ENCODE measurements at places on chromosomes 7 and 10. TPM values are rescaled to one million over a fixed set of nuclear protein-coding genes. Genes with fewer than 3 reads are reported as not detected.

The CCDC172 gene
- not detected for total RNA-seq

The GDF2 gene
- total RNA-seq: not detected

The TDRD1 gene
- 0.29 TPM for total RNA-seq

The C10orf53 gene
- not detected for total RNA-seq

DNA sequence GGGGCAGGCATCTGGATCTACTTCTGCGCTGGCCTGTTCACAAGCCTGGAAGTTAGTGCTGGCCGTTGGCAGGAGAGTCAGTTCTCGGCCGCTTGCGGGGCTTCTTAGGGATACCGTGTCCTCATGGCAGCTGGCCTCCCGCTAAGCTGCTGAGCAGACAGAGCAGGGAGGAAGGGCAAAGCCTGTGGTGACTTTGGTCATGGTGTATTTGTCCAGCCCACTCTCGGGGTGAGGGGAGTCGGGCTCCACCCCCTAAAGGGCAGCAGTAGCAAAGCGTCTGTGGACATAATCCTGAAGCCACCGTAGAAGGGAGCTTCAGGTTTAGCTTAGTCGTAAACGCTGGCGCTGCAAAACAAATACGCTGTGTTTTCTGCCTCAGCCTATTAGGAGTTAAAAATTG is 12.2 kb downstream of the UBE3C start:
- no peak for DNase-seq
- H3K4me1 ChIP-seq: peaks cover 2% of the 10 kb centered on the region
- no peaks in the 10 kb centered on the region for H3K36me3 ChIP-seq
- no peaks in the 10 kb centered on the region for H3K27me3 ChIP-seq
- H3K27ac ChIP-seq: no peak overlapping the region
- no peak overlapping the region for H3K4me3 ChIP-seq

- H3K27me3 ChIP-seq: no peaks in the 10 kb centered on the region
- no peaks in the 10 kb centered on the region for H3K36me3 ChIP-seq
- no peaks in the 10 kb centered on the region for H3K4me1 ChIP-seq
- H3K27ac ChIP-seq: no peak overlapping the region
- no peak for DNase-seq
These were observed 132.3 kb upstream of the C7orf33 start for GRCh38 chr7:148458263-148458662.

DNA sequence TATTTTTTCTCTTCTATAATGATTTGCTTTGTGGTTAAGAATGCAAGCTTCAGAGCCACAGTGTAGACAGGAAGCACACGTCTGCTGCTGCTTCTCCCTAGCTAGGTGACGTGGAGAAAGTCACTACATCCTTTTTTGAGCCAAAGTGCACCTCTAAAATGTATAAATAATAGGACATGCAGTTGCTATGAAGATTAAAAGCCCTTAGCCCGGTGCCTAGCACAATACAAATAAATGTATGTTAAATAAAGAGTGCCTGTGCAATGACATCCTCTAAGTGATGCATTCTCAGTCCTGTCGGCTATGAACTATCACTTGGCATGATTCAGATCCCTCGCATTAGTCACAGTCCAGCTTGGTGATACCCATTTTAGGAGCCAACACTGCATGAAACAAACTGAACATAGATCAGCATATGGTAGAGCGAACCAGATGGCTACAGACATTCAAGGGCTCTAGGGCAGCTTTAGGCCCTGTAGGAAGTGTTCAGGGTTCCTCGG is 4.8 kb upstream of the TRDMT1 start:
- H3K4me3 ChIP-seq: no peak overlapping the region
- H3K27me3 ChIP-seq: no peaks in the 10 kb centered on the region
- no peaks in the 10 kb centered on the region for H3K36me3 ChIP-seq
- H3K4me1 ChIP-seq: no peaks in the 10 kb centered on the region
- H3K27ac ChIP-seq: peak overlapping the region; percentile 67

GRCh38 chr10:33229949-33230267 is 104.6 kb downstream of the NRP1 start:
- no peaks in the 10 kb centered on the region for H3K36me3 ChIP-seq
- H3K4me1 ChIP-seq: no peaks in the 10 kb centered on the region
- H3K4me3 ChIP-seq: no peak overlapping the region
- no peak for DNase-seq

GRCh38 chr7:22822486-22823141 is at the start of gene TOMM7:
Gene TOMM7 (minus strand): TSS chr7:22822849. CDS start chr7:22822779, 70 bp downstream.
- H3K4me1 ChIP-seq: peaks cover 29% of the 10 kb centered on the region
- no peaks in the 10 kb centered on the region for H3K27me3 ChIP-seq
- no peaks in the 10 kb centered on the region for H3K36me3 ChIP-seq
- H3K27ac ChIP-seq: peak within 1 kb of the TSS; percentile 60

DNA sequence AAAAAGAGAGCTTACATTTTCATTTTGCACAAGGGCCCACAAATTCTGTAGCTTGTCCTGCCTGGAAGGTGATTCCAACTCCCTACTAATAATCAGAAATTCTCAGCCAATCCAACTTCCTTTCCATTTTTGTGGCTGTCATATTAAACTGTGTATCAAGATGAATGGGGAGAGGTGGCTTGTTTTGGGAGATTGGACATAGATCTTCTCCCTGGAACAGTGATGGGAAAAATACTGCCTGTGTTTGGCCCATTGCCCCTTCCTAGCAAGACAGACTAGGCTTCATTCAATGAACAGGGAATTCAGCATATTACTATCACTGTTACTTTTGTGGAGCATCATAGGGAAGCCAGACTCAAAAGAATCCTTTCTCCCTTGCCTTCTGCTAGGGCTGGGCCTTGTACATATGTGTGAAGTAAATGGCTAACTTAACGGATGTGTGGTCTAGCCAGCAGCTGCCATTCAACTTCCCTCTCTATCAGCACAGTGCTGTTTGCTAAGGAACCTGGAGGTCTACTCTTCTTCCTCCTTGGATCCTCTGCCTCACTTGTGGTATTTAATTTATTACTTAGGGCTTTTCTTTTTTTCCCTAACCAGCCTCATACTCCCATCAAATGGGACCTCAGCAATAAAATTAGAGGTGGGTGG is 326.0 kb downstream of the BICC1 start:
- peaks cover 11% of the 10 kb centered on the region for H3K4me1 ChIP-seq
- H3K4me3 ChIP-seq: no peak overlapping the region
- H3K27me3 ChIP-seq: no peaks in the 10 kb centered on the region
- H3K36me3 ChIP-seq: no peaks in the 10 kb centered on the region

- no peaks in the 10 kb centered on the region for H3K36me3 ChIP-seq
- no peak overlapping the region for H3K4me3 ChIP-seq
- DNase-seq: no peak
- H3K27me3 ChIP-seq: no peaks in the 10 kb centered on the region
These were observed 85.4 kb upstream of the SLC13A1 start for GRCh38 chr7:123285076-123285700.
